ENCODE measurements at places on chromosomes 2 and 18. TPM values are rescaled to one million over a fixed set of nuclear protein-coding genes. Genes with fewer than 3 reads are reported as not detected.

DNA sequence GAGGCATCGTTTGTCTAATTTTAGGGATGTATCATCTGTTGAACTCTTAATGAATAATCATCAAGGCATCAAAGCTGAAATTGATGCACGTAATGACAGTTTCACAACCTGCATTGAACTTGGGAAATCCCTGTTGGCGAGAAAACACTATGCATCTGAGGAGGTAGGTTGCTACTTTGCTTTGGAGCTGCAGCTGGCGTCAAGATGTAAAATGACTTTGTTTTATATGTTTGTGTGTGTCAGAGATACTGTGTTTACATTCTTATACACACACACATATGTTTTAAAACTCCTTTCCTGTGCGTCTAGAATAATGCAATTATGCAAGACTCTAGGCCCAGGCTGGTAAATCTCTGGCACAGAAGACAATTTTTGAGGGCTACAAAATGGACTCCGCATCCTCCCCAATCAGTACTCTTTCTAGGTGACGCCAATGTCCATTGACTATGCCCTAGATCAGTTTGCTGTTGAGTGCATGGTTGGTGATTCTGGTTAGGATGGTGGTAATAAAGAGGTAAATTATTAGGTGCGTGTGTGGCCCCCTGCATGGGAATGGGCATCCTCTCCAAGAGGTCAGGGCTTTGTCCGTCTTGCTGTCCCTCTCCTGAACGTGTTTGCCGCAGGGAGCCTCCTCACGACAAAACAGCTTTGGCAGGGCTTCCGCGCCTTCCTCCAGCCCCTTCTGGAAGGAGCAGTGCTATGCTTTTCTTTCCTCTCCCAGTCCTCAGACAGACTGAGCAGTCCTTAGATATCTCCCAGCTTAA is 68.2 kb upstream of the EML6 start:
- no peaks in the 10 kb centered on the region for H3K27me3 ChIP-seq
- peaks cover 24% of the 10 kb centered on the region for H3K4me1 ChIP-seq
- no peak overlapping the region for H3K27ac ChIP-seq
- no peak for DNase-seq
- H3K36me3 ChIP-seq = peaks cover 48% of the 10 kb centered on the region
- H3K4me3 ChIP-seq = no peak overlapping the region

GRCh38 chr2:193272011-193272410 is 1077.3 kb upstream of the TMEFF2 start:
- H3K36me3 ChIP-seq = no peaks in the 10 kb centered on the region
- no peak overlapping the region for H3K27ac ChIP-seq
- no peak overlapping the region for H3K4me3 ChIP-seq
- no peak for DNase-seq
- no peaks in the 10 kb centered on the region for H3K27me3 ChIP-seq
- no peaks in the 10 kb centered on the region for H3K4me1 ChIP-seq

DNA sequence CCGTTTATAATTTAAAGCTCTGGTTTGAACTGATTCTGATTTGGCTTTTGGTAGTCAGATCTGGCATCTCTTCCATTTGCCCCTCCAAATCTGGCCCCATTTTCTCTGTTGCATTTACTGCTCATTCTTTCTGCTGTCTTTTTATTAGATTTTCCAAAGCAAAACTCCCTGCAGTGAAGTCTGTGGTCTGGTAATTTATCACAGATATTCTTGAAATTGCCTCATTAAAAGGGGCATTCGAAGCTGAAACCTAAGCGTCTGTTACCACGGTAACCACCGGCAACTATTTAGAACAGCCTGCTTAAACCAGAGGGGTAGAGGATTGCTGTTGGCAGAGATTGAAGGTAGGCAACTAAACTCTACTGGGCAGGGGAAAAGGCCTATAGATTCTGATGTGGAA is 111.5 kb upstream of the UPP2 start:
- H3K36me3 ChIP-seq = no peaks in the 10 kb centered on the region
- no peaks in the 10 kb centered on the region for H3K27me3 ChIP-seq
- no peak overlapping the region for H3K4me3 ChIP-seq

Gene IL36G
- total RNA-seq = not detected

Gene LPIN2
- total RNA-seq = 107 TPM

Gene LYPD6B
- not detected for total RNA-seq

Gene AOX1
- 0.38 TPM for total RNA-seq

Gene SEMA4F
- 7.7 TPM for total RNA-seq

Gene SCN2A
- total RNA-seq = not detected
